ENCODE measurements at places on chromosomes 2 and 18.

DNA sequence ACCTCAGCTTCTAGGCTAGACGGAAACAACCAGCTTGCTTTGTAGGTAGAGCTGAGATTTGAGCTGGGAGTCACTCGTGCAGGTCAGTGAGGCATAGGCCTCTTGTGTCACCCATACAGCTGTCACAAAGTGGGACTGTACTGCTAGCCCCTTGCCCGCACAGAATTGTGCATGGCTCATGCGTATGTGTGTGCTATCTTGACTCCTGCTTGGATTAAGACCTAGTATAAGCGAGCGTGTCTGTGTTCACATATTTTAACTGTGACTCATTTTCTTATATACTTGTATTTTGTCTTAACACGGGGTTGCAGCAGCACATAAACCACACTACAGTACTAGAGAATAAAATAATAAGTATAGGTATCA lies 20.1 kb downstream of the CEP68 start:
- no peak for DNase-seq

- DNase-seq: no peak
These were observed 25.8 kb downstream of the PTPN18 start for GRCh38 chr2:130381619-130382018.

- DNase-seq: no peak
These were observed 15.3 kb downstream of the CAPN14 start for GRCh38 chr2:31202041-31202440.

GRCh38 chr2:61238219-61239012 lies 76.4 kb downstream of the C2orf74 start:
- DNase-seq: no peak

- DNase-seq: no peak
These were observed 144.9 kb downstream of the TGIF1 start for GRCh38 chr18:3594760-3595368.

GRCh38 chr18:41842886-41843285 lies 112.1 kb upstream of the PIK3C3 start:
- no peak for DNase-seq

DNA sequence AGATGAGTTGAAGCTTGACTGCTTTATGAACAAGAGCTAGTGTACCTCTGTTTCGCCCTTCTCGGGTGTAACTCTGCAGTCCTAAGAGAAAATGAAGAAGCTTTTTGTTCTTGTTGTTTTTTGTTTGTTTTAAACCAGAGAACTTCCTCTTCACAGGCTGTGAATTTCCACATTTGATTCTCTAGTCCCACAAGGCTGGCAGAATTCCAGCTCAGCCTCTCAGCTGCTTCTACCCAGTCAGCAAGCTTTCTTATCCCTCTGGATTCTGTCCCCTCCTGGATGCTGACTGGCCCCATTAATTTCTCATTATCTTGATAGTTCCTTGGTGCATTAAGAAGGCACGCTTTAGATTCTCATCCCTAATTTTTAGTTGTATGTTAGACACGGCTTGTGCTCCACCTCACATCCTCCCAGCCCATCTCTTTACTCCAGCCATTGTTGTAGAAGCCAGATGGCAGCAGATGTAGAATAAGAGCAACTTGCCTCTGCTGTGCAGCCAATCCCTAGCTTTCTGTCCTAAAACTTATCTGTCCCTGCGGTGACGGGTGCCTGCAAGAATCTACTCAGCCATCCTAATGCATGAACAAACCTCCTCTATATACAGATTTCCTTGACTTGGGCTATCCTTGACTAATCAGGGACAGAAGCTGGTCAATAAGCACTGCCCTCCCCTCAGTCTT lies 12.3 kb upstream of the RESP18 start:
- no peak for DNase-seq

DNA sequence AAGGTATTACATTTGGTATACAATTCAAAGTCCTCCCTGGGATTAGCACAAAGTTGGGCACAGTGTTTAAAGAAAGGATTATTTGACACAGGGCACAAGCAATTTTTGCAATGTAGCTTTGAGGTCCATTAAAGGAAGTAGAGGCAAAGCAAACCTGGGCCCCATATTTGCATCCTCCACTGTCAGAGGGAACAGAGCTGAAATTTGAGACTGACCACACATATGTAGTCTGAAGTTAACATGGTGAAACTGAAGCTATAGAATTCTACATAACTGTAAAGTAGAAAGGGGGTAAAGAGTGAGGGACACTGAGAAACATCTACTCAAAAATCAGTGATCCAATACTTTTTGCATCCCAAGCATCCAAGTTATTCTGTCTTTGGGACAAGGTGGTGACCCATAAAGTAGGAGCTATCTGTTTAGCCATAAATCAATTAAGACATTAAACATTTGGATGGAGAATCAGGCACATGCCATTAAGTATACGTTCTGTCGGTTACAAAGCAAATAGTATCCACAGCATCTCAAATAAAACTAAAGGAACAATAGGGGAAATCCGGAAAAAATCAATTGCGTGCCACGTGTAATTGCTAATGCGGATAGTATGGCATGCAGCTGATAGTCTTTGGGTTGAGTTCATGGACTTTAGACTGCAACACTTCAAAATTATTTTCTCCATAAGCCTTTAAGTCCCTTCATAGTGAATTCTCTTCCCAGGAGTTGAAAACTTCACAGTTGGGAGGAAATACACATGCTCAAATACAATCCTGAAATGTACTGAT lies 72.6 kb downstream of the PLEKHM3 start:
- no peak for DNase-seq

GRCh38 chr2:46232860-46233259 lies 64.3 kb upstream of the EPAS1 start:
- no peak for DNase-seq

DNA sequence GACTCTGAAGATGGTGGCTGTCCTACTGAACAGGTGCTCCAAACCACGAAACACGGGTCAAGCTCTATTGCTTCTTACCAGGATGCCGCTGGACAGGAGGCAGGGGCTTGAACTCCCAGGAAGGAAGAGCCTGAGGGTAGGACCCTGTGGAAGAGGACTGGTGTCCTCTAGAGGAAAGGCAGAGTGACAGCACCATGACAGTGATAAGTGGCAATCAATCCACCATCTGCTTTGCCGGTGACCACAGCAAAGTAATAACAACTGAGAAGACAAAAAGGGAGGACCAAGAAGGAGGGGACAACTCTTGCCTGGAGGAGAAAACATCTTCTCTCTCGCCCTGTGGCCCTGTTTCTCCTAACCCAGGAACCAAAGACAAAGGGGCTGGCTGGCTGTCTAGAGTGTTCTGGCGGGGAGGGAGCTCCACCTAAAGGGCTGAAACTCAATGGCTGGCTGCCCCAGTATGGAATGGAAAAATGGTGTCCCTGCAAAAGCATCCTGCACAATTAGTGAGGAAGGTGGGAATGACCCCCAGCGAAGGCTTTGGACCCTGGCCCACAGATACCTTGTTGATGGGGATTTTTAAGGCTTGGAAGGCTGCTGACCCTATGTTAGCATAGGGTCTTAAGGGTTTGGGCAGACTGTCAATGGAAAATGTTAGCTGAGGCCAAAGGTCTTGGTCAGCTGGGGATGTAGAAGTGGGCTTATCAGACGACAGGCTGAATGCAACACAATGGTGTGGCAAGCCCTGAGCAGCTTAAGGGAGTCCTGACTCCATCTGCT lies 35.4 kb downstream of the PROC start:
- no peak for DNase-seq

DNA sequence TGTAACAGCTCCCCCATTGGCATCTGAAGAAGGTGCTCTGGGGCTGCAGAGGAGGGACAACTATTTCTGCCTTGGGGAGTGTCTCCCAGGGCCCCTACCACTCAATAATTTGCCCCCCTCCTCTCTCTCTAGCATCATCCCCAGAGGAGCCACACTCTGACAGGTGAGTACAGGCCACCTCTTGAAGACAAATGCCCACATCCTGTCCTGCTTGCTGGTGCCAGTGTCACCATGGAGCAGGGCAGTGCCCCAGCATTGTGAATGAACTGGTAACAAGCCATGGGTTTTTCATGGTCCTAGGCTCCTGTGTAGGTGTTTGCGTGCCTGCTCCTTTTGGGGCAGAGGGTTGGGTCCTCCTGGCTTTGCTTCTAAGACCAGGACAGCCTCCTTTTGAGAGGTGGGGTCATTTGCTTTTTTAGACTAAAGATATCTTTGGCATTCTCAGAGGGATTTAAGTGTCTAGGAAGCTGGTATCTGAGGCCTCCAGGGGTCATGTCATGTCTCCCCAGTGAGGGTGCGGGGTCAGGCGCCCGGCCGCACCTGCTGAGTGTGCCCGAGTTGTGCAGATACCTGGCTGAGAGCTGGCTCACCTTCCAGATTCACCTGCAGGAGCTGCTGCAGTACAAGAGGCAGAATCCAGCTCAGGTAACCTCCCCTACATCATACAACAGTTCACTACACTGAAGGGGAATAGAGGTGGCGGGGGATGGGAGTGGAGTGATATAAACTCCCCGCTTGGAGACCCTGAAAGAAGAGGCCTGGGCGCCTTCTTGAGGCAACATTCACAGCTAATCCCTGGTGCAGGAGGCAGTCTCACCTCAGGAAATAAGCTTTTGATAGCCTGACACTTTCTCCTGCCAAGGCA lies 1.8 kb downstream of the RETREG2 start:
- no peak for DNase-seq

GRCh38 chr2:150589681-150590080 lies 102.2 kb upstream of the RND3 start:
- no peak for DNase-seq

- DNase-seq: no peak
These were observed 122.2 kb downstream of the NCOA1 start for GRCh38 chr2:24613154-24613814.

DNA sequence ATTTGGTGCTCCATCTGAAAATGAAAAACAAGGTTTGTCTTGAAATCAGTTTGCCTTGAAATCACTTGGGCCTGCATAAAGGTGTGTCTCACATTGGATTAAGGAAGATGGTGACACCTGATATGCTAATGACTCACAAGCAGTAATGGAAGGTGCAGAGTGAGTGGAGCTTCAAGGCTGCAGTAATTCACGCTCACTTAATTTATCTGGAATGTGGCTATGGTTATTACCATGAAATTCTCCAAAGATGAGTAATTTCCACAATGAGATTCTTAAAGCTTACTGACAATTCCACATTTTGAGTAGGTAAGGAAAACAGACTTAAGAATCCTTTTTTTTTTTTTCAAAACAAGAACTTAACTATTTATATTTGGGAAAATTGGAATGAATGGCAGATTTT lies 156.8 kb downstream of the PAX3 start:
- DNase-seq: no peak
